Muscle of leg (tissue), 16 donors: ENCODE measurements at places on chromosomes 16 and 17.

GRCh38 chr17:76427501-76428231 is 25.3 kb downstream of the UBE2O start:
- DNase-seq, result no peak

GRCh38 chr17:27408891-27409290 is 47.4 kb upstream of the KSR1 start:
- DNase-seq, result no peak

- DNase-seq, result peak; percentile 87
Observed at GRCh38 chr17:50785946-50786570, 18.7 kb upstream of the ANKRD40CL start.

DNA sequence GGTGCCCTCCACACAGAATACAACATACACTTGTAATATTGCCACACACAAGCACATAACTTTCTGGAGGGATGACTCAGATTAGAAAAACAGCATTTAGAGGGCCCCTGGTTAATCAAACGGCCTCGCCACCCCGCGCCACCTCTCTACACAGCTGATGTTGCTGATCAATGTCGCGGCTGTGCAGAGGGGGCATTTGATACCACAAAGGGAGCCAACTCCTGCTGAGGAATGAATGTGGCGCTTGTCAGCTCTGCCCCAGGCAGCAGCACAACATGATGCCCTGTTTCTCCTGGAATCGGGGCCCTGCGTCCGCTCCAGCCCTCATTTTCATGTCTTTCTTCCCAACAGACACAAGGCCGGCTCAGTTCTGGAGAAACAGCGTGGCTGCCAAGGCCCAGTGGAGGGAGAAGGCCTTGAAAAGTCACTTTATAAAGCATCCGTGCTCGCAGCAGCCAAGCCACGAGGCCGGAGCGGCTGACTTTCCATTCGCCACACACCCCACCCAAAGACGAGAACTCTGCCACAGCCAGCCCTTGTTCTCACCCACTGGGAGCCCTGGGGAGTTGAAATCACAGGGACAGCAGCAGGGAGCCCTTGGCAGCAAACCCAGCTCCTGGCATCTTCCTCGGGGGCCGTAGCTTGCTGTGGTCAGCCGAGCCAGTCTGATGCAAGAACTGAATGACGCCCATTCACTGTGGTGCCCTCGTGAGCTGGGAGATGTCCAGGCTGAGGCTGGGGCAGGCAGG is 65.6 kb downstream of the XYLT1 start:
- peak; percentile 84 for DNase-seq

DNA sequence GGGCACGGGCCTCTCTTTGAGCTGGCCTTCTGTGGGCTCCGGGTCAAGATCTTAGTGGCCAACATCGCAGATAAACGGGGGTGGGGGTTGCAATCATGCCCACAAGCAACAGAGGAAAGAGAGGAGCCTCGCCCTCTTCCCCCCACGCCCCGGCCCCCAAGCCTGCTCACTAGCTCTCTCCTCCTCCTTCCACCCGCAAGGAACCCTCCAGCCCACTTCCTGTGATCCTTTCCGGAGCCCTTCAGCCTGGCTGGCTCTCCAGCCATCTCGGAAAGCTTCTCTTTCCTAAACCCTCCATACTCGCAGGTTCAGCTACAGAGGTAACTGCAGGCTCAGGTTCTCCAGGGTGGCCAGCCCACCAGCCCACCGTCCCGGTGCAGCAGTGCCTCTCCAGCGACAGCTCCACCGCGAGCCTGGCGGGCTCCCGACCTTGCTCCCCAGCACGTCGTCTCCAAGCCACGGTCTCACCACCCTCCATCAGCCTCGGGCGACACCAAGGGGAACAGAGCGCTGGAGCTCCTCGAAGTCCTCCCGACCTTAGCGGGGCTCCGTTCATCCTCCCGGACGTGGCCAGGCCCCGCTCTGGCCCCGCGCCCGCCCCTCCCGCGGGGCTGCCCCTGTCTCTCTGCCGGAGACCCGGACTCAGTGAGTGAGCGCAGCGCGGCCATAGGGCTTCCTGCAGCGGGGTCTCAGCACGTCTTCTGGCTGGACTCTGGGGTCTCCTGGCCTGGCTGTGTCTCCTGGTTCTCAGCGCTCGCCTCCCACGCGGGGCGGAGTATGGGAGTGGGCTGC is 12.9 kb upstream of the ODF4 start:
- DNase-seq, result peak; percentile 69

DNA sequence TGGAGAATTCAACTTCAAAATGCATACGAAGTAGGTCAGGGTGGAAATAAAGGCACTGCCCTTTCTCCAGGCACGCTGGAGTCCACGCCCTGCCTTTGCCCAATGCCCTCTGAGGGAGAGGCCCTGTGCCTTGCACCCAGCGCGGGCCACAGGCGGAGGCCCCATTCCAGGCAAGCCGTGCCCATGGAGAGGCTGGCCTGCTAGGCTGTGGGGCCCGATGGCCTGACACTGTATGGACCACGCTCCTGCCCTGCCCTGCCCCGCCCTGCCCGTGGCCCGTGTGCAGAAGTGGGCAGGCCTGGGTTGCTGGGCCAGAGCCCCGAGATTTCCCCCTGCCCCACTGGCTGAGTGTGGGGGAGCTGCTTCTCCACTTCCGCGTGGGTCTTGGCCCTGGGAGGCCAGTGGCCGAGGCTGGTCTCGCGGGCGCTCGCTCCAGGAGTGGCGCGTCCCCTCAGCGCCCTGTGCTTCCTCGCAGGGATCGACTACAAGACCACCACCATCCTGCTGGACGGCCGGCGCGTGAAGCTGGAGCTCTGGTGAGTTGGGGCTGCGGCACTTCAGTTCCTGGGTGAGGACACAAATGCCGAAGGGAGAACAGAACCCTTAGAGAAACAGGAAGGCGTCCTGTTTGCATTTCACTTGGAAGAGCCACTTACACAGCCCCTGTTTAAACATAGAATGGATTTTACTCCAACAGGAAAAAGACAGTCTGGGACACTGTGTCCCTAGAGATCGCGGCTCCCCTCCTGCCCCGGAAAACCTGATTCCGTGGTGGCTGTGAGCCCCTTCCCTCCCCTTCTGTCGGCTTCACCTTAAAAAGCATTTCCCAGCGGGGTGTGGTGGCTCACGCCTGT is 13.8 kb upstream of the WFIKKN1 start:
- DNase-seq, result no peak

- DNase-seq, result peak; percentile 80
Observed at GRCh38 chr16:84633622-84634021, 14.7 kb upstream of the KLHL36 start.

DNA sequence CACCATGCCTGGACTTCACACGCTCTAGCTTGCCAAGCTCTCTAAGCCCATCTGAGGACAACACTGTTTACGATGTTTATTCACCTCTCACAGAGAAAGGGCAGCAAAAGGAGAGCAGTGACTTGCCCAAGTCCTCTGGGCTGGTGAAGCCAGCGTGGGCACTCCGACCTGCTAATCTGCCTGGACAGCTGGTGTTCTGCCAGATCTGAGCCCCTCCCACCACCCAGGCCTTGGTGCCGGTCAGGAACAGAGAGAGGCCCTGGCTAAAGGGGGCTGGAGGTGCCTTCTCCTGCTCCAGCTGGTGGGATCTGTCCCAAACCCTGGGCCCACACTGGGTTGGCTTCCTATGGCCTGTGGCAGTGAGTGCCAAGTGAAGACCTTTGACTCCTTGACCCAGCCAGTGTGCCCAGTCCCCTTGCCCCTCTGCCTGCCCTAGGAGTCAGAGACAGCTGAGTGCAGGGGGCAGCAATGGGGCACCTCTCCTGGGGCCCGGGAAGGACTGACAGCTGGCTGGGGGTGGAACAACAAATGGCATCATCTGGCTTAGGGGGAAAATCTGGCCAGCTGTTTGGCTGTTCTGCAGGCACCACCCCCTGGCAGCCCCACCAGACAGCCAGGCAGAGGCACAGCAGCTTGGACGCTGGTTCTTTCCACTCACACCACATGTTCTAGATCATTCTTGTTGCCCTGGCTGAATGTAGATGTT is 1.8 kb upstream of the SLC4A1 start:
- peak; percentile 85 for DNase-seq

DNA sequence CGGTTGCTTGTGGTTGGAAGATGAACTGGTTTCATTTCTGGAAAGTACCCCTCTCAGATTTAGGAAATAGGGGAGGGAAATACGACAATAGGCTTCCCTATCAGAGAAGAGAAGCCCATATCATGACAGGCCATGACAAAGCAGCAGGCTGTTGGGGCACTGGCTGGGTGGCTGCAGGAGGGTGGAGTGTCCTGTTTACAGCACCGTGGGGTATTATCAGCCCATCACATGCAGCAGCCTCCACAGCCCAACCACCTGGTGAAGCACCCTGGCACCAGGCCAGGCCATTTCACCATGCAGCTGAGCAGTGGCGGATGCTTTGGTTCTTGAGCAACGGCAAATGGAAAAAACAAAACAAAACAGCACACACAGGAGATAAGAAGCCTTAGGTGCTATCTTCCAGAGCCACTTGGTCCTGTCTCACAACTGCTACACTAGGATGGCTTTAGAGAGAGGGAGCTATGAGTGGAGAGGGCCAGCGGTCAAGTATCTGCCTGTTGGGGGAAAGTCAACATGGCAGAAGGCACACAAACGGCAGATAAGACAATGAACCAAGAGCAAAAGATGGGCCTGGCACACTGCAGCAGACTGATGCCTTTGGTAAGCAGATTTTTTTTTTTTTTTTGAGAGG is 24.2 kb downstream of the FAM117A start:
- peak; percentile 74 for DNase-seq

- DNase-seq, result no peak
Observed at GRCh38 chr17:31515267-31515666, 123.8 kb downstream of the RAB11FIP4 start.

GRCh38 chr17:60641126-60641525 is 36.5 kb upstream of the BCAS3 start:
- DNase-seq, result no peak

DNA sequence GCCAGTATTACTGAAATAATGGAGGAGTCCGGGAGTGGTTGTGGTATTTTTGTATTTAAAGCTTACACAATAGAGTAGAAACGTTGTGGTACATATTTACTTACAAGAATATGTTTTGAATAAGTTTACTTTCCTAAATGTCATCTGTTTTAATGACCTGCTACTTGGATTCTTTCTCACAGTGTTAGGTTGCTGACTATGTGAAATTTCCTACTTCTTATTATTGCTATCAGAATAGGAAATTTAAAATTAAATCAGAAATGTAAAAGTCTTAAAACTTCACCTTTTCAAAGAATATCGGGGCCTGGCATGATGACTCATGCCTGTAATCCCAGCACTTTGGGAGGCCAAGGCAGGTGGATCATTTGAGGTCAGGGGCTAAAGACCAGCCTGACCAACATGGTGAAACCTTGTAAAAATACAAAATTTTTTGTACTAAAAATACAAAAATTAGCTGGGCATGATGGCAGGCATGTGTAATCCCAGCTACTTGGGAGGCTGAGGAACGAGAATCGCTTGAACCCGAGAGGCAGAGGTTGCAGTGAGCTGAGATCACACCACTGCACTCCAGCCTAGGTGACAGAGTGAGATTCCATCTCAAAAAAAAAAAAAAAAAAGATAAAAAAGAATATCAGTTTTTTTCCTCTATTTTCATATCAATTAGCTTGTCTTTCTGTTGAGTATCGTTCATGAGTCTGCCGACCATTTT is 77.8 kb downstream of the VMP1 start:
- DNase-seq, result no peak

DNA sequence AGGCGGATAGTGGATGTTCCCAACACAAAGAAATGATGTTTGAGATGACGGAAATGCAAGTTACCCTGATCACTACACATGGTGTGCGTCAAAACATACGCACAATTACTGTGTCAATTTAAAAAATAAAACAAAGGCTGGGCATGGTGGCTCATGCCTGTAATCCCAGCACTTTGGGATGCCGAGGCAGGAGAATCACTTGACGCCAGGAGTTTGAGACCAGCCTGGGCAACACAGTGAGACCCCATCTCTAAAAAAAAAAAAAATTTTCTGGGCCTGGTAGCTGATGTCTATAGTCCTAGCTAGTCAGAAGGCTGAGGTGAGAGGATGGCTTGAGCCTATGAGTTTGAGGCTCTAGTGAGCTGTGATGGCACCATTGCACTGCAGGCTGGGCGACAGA is 51.8 kb downstream of the TEKT5 start:
- DNase-seq, result no peak

DNA sequence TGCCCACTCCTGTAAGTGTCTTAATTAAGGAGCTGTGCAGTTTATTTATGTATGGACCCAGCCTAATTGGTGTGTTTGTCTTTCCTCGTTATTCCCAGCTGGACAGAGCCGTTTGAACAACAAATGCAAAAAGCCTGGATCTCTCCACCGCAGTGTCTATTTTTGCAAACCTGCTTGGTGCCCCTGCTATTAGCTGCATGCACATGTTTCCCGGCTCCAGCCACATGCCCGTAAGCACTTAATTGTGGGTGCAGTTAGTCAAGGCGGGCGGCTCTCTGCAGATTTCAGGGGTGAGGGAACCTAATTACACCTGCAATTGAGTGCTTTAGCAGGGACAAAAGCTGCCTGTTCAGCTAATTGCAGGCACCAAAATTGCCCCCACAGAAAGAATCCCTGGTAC is 74.0 kb upstream of the GSE1 start:
- no peak for DNase-seq

DNA sequence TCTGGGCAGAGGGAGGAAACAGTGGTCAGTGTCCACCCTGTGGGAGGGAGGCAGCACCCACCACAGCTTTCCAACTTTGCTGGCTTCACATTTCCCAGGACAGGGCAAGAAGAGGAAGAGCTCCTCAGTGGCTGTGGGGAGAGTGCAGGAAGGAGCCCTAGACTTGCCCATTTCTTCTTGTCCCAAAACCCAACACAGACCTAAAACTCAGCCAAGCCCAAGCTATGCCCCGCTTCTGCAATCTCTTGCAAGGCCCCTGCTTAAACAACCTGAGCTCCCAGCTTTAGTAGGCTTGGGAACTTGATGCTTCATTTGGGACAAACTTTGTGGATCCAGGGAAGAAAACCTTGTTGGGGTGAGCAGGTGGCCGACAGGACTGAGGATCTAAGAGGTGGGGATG is 173.8 kb downstream of the LGALS9B start:
- DNase-seq, result no peak

GRCh38 chr16:68400924-68401460 is 47.3 kb downstream of the SMPD3 start:
- no peak for DNase-seq

GRCh38 chr17:8785547-8786413 is 13.4 kb downstream of the MFSD6L start:
- peak; percentile 86 for DNase-seq

DNA sequence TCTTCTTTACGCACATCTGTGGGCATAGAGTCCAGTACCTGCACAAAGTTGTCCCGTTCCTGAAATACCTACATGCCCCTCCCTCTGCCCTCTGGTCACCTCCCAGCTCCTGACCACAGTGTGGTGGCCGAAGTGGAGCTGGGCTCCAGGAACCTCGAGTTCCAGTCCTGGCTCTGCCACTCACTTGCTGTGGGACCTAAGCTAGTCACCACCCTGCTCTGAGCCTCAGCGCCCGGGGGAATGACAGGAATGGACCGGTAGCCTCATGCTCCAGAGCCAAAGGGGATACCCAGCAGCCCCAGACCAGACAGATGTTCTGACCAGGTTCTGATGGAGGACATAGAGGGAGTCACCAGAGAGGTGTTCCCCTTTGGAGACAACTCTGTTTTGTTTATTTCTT is 26.7 kb upstream of the ITGA3 start:
- DNase-seq, result no peak

- peak; percentile 1 for DNase-seq
Observed at GRCh38 chr16:78048319-78048718, 26.0 kb downstream of the CLEC3A start.
